ENCODE measurements at places on chromosomes 2 and 18.

GRCh38 chr2:218194880-218195279 is 22.1 kb upstream of the ARPC2 start:
- DNase-seq: no peak

DNA sequence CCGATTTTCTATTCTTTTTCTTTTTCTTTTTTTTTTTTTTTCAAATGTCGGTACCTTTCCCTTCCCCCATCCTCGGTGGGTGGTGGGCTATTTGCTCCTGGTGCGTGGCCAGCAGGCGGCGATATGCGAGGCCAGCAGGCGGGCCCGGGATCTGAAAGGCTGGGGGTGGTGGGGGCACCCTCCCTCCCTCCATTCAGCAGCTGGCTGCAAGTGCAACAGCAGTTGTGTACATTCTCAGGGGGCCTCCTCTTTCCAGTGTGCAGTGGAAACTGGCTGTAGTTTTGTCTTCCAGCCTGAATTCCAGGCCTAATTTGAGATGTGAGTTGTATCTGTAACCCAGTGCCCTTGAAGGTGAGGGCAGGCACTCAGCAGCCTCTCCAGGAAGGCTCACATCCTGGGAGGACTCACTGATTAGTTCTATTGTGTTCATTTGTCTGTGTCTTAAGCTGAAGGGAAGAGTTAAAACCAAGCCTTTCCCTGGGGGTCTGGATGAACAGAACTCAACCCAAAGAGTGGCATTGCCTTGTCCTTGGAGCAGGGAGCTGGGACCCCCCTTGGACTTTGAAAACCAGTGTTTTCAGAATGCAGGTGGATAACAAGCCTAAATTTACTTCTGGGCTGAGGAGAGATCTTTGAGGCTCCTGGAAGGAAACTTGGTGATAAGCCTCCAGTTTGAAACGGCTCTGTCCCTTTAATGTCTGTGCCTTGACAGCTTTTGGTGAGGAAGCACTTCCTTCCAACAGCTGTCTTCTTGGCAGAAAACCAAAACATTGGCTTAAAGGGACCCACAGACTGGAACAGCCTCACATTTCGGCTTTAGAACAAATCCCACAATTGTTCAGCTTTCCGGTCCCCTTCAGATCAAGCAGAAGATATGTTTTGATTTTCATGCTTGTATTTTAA is 3.3 kb downstream of the MYCN start:
- DNase-seq: peak; percentile 10

- no peak for DNase-seq
These were observed 18.1 kb downstream of the LPIN2 start for GRCh38 chr18:2994603-2995432.

GRCh38 chr2:205722283-205722918 is 40.1 kb downstream of the NRP2 start:
- DNase-seq: no peak

GRCh38 chr2:144362401-144362800 is 157.5 kb downstream of the ZEB2 start:
- DNase-seq: peak; percentile 70

DNA sequence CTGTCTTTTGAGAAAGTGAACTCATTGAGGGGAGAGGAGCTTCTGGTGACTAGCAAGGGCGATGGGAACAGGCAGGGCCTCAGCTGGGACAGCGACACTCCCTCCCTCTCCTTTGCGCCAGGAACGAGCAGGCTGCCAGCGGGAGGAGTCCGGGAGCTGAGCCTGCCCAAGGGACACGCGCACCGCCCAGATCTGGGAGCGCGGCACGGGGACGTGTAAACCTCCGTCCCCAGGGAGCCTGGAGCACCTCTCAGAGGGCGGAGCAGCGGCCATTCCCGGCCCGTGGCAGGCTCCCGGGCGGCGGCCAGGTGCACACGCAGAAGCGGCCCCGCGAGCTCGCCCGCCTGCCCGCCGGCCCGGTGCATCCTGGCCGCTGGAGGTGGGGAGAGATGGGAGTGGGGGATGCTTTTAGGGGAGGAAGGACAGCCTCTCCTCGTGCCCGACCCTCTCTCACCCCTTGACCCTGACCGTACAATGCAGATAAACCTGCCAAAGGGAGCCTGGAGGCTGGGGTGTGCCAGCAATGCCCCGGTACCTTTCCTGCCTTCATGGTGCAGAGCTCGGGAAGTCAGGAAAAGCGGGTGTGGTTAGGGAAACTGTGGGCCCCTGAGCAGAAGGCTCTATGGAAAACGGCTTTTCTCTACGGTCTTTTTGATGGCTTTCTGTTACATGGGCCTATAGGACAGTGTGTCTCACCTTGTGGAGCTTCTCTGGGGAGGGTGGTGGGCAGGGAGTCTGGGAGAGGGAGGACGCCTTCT is 2.2 kb downstream of the AQP4 start:
- no peak for DNase-seq

- DNase-seq: no peak
These were observed 7.5 kb downstream of the CHRNA1 start for GRCh38 chr2:174756743-174757142.

DNA sequence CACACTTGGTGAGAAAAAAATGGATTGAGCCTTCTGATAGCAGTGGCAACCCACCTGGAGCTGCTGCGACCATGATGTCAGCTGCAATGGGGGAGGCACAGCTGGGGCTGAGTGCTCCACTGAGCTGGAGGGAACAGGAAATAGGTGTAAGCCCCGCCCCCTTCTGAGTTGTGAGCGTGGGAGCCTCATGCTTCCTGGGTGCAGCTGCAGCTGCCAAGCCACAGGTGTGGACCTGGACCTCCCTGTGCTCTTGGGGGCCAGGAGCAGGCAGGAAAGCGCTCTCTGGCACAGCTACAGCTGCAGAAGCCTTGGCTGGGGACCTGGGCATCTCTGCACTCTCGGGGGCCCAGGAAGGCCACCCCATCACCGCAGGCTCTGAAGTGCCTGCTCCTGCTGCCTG is 970.6 kb downstream of the DCDC2C start:
- DNase-seq: no peak

GRCh38 chr18:79260023-79260422 is 135.7 kb upstream of the NFATC1 start:
- DNase-seq: no peak

GRCh38 chr18:63224630-63225029 is 94.9 kb downstream of the BCL2 start:
- no peak for DNase-seq

DNA sequence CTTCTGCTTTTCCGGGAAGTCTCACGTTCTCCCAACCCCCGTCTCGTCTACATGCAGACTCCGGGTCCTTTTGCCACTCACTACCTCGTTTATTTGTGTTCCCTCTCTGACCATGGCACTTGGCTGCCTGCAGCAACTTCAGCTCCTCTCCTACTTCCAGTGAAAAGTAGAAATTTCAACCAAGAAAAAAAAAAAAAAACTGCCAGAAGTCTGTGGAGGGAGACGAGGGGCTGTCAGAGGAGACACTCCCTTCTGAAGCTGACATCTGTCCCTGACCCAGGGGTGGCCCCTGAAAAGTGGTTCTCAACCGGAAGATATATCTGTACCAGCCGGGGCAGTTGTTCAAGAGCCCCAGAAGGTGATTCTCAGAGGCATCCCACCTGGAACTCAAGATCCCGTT is 742 bp upstream of the MYO5B start:
- DNase-seq: no peak

DNA sequence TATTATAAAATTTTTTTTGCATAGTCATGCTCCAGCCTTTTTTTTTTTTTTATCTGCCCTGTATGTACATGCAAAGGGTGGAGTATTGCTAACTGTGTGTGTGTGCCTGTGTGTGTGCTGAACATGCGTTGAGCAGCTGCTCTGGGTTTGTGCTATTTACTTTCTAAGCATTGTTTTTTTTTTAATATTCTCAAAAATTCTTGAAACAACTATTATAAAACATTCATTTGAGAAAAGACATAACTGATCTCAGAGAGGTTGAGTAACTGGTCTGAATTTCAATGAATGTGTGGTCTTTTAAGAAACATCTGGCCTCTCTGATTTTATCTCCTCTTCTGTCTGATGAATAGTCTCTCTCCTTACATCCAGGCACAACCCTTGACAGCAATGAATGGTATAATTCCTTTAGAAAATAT is 366.0 kb upstream of the SLC14A2 start:
- DNase-seq: peak; percentile 55

GRCh38 chr2:96164459-96165184 is 19.4 kb upstream of the DUSP2 start:
- peak; percentile 25 for DNase-seq

GRCh38 chr2:219041252-219041651 is at the start of gene CFAP65:
TSS of gene CFAP65 (minus strand) at chr2:219041516. CDS start at chr2:219039048, 2,468 bp downstream.
- peak; percentile 58 for DNase-seq

GRCh38 chr2:120105360-120105759 is 92.5 kb downstream of the EPB41L5 start:
- DNase-seq: peak; percentile 22

GRCh38 chr18:77361382-77361781 is 111.7 kb downstream of the GALR1 start:
- no peak for DNase-seq

GRCh38 chr2:33494155-33494779 is 17.8 kb downstream of the RASGRP3 start:
- DNase-seq: peak; percentile 76

GRCh38 chr2:28055325-28055970 is 164.9 kb downstream of the BABAM2 start:
- peak; percentile 62 for DNase-seq

- DNase-seq: peak; percentile 36
These were observed 1.5 kb downstream of the MALL start for GRCh38 chr2:110113961-110114591.

- no peak for DNase-seq
These were observed 24.1 kb upstream of the TNS1 start for GRCh38 chr2:218026676-218027425.

DNA sequence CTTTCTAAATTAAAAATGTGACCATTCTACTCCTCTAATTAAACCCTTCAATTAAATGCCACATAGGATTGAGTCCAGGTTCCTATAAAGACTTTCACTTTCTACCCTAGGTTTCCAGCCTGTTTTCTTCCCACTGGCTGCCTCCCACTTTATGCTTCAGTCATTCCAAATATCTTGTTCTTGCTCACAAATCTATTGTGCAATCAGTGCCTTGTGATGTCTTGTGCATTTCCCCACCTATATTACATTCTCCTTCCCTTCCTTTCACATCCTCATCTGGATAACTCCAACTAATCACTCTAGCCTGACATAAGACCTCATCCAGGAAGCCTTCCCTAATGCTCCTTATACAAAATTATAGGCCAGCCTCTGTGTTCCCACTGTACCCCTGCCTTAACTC is 281.7 kb upstream of the LRATD1 start:
- no peak for DNase-seq

DNA sequence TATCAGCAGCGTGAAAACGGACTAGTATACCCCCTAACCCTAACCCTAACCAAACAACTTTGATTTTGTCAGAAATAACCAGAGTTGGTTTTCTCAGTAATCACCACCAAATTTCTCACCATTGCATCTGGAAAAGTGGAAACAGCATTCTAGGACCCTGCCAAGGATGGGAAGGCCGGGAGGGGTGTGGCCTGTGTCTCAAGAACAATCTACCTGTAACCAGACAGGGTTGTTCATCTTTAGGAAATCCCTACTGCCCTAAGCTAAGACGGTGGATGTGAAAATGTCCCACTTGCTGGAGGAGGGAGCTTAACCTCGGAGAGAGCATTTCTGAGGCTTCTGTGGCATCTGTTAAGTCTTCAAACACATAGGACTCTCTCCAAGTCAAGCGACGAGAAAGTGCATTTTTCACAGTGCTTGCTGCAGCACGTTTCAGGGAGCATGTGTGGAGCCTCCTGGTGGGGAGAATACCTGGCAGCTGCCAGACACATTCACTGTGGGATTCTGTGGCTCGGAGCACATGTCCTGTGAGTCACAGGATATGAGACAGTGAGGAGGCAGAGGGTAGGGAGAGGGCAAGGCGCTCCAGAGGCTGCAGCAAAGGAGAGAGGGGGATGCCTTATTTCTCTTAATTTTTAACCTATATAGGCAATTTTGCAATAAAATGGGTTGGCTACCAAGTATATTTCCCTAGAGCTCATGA is 207.5 kb downstream of the SPP2 start:
- DNase-seq: peak; percentile 99
